Stimulated activated CD8-positive, alpha-beta memory T cell treated with anti-CD3 and anti-CD28 coated beads, Interleukin-2, amount 100 ng/mL, for 1 hour (primary cell): ENCODE measurements at places on chromosomes 1 and 21.

- DNase-seq = no peak
Observed at GRCh38 chr1:228898582-228898992, 163.3 kb downstream of the RHOU start.

GRCh38 chr1:183106746-183107145 lies 79.3 kb upstream of the LAMC2 start:
- no peak for DNase-seq

GRCh38 chr1:204438628-204439027 lies 27.0 kb upstream of the PPP1R15B start:
- no peak for DNase-seq

- no peak for DNase-seq
Observed at GRCh38 chr1:47465605-47466004, 27.8 kb downstream of the FOXD2 start.

GRCh38 chr1:165842023-165842670 lies 14.7 kb downstream of the UCK2 start:
- DNase-seq = no peak

- no peak for DNase-seq
Observed at GRCh38 chr21:41232013-41232412, 64.1 kb downstream of the BACE2 start.

GRCh38 chr1:38721816-38722215 lies 137.8 kb downstream of the RRAGC start:
- DNase-seq = no peak

GRCh38 chr1:65165269-65165993 lies 17.4 kb downstream of the AK4 start:
- no peak for DNase-seq

DNA sequence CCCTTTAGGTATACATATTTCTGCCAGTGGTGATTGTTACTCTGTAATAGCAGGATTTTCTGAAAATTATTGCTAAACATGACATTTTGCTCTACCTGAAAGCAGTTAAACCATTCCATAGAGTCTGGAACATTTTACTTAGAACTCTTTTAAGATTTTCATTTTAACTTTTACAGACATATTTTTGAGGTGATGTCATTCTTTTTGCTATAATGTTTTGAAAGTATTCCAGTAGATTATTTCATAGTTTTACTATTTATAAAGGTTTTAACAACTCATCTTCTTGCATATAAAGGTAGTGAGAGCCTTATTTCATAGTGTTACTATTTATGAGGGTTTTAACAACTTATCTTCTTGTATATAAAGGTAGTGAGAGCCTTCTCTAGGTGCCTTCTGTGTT lies 42.9 kb downstream of the PTBP2 start:
- DNase-seq = no peak

DNA sequence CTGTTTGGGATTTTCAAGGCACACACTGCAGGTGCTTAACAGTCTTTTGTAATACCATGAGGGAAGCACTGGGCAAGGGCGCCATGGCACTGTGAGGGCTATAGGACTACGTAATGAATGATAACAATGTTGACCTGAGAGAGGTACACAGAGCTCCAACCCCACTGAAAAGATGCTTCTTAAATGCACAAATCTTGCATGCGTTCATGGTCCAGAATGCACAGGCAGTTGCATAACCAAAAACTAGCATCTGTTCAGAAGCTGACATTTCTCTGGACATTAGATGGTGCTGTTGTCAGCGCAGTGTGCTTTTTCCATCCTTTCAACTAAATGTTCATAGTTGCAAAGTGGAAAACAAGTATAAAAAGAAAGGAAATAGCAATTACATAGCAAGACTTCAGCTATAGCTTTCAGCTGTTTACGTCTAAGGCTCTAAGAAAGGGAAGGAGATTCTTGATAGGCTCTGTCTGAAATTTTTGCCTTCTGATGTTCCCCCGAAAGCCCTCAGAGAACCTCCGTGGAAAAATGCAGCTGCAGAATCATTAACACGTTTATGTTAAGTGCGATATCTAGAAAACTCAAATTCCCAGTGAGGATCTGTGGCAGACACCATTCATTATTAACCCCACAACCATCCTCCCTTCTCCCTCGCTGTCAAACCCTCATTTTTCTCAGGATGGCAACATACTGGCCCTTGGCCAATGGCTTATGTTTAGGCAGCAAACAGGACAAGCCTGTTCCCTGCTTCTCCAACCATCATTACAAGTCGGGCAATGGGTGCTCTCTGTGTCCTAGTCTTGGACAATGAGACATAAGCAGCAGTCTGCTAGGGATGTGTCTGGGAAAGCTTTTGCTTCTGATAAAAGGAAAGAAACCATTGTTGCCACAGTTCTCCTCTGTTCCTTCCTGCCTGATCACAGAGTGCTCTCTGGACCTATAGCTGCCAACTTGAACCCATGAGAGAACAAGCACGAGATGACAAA lies 8.2 kb upstream of the TARBP1 start:
- DNase-seq = no peak

DNA sequence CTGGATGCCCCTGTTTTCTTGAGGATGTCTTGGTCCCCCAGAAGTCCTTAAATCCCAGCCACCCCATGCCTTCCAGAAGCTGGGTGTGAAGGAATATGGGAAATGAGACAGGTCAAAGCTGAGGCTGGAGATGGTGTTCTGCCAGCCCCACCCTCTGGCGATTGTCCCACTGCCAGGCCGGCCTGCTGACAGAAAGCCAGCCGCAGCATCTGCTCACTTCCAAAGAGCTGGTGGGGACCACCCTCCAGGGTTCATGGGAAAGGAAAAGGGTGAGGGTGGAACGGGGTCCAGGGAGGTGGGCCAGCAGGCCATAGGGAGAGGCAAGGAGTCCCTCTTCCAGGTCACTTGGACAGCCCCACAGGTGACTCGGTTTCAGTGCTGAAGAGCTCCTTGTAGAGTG lies 1.9 kb upstream of the LINGO4 start:
- no peak for DNase-seq

DNA sequence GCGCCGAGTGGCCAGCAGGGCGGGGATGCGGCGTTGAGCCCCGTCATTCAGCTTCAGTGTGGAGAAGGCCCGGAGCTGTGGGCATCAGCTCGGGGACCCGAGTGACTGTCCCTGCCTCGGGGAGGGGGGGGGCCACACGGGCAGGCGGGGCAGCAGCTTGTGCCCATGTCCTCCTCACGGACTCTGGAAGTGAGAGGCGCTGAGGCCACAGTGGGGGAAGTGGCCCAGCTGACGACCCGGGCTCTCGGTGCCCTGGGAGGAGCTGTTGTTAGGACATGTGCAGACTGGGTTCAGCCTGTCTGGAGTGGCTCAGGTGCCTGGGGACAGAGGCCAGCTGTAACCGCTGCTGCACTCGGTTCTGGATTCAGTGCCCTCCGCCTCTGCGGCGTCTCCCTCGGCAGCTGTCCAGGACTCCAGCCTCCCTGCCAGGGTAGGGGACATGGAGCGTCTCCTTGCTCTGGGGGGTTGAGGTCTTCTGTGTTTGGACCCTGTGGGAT lies 71.1 kb downstream of the SKI start:
- no peak for DNase-seq

- no peak for DNase-seq
Observed at GRCh38 chr1:43035821-43036741, 77.4 kb upstream of the SLC2A1 start.

DNA sequence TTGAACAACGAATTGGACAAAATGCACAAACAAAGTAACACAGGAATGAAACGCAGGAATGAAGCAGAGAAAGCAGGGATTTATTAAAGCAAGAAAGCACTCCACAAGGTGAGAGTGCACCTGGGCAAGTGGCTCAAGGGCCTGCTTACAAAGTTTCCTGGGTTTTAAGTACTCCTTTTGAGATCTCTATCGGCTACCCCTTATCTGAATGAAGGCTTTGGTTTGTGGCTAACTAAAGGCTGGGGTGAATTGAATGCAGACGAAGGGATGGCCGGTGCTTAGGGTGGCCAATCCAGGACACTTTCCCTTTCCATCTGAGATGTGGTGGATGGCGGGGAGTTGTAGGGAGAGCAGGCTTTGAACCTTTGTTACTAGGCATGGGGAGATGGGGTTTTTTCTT lies 151.4 kb upstream of the KIAA0040 start:
- DNase-seq = no peak
